Sciatic nerve (tissue), 2 donors: ENCODE measurements at places on chromosomes 7 and 10. TPM values are rescaled to one million over a fixed set of nuclear protein-coding genes. Genes with fewer than 3 reads are reported as not detected.

AQP1 gene
- 864 TPM for total RNA-seq

SEMA3E gene
- 4.1 TPM for total RNA-seq

SPDYE8 gene
- not detected for total RNA-seq

MRLN gene
- total RNA-seq: not detected

AHCYL2 gene
- total RNA-seq: 46.1 TPM

SRGN gene
- total RNA-seq: 146 TPM

ZCWPW1 gene
- 8.0 TPM for total RNA-seq

PNLIPRP1 gene
- 1.2 TPM for total RNA-seq

ANKRD61 gene
- 0.27 TPM for total RNA-seq

GRCh38 chr7:81470724-81471379, 299.0 kb downstream of the HGF start:
- DNase-seq: no peak

DNA sequence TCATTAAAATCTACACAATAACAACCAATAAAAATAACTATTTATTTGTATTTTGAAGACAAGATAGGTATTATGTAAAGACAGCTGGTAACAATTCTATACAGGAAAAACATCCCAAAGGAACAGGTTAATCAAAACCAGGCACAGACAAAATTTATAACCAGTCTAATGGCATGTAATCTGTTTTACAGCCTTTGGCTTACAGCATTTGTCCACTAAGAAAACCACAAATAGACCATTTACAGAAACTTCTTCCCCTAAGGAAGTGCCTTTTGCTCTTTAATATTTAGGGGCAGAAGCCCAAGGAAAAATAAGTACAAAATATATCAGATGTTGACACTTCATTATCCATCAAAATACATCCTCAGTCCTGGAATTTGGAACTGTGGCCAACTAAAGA, 65.0 kb downstream of the SVIL start:
- no peak for DNase-seq

DNA sequence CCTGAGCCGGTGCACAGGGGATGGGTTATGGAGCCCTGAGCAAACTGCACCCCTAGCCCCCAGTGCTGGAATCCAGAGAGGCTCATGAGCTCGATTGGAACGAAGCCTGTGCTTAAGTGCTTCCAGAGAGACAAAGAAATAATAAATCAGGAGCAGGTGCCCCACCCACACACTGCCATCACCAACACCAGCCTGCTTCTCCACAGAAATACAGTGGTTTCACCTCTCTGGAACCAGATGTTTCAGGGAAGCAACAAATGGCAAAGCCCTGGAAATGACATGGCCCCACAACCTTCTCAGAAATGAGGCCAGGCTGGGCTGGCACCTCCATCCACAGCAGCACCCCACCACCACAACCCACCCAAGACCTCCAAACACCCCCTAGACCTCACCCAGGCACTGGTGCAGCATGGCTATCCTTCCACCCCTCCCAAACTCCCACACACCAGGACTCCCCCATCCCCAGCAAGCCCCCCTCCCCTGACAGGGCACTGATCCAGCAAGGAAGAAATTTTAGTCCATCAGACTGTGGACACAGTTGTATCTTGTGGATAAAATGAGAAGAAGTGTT, 4.1 kb upstream of the SLC18A3 start:
- DNase-seq: peak; percentile 22

DNA sequence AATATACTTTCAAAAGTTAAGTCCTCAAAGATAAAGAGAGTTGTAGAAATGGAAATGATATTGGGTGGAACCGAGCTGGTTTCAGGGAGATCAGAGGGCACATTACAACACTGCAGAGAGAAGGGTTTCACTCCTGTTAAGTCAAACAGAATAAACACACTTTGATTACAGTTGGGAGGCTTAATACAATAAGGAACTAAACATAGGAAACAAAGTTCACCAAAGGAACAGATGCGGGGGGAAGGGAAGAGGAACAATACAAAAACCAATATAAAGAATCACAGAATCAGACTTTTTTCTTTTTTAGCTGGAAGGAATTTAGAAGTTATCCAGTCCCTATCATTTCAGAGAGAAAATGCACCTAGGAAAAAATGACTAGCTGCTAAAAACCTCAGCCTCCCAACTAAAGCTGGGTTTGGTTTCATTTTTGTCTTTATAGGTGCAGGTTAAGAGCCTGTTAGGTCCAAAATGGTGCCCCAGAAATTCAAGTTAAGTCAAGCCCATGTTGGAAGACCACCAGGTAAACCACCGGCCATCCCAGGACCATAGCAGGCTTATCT, 81.9 kb downstream of the DNMBP start:
- DNase-seq: no peak

GRCh38 chr7:127666602-127667001, 14.6 kb downstream of the SND1 start:
- no peak for DNase-seq

- no peak for DNase-seq
Observed at GRCh38 chr7:142385491-142386340, 127.9 kb upstream of the PRSS58 start.

GRCh38 chr7:2495418-2496299, 19.5 kb upstream of the GRIFIN start:
- no peak for DNase-seq

DNA sequence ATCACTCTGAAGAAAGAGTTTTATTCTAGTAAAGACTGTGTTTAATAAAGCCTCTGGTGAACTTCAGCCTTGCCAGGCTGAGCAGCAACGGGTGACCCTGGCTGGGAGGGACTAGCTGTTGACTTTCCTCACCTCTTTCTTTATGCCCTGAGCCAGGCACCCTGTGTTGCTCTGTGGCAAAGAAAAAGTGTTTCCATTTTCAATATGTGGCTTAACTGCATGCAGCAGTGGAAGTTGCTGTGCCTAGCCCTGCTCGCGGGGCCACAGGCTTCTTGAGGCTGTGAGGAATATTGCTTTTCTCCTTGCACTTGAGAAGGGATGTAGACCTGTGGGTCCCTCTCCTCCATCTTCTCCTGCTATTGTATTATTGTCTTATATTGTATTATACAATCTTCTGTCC, 67.0 kb downstream of the CXCL12 start:
- no peak for DNase-seq

- DNase-seq: no peak
Observed at GRCh38 chr7:26197153-26198115, 3.1 kb downstream of the HNRNPA2B1 start.

DNA sequence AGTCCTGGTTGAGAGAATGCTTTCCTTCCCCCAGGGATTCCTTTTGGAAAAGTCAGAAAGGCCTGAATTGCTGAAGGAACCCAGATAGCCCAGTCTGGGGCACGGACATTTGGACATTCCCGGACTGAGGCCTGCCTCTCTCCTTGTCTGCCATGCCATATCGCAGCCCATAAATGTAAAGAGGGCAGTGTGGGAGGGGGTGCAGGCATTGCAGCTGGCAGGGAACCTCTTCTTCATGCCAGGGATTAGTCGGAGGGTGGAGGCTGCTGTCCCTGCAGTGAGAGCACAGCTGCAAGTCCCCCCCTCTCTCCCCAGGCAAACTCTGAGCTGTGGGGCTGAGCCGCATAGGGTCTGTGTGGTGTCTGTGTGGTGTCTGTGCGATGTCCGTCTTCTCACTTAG, 486.0 kb upstream of the MKI67 start:
- DNase-seq: no peak

DNA sequence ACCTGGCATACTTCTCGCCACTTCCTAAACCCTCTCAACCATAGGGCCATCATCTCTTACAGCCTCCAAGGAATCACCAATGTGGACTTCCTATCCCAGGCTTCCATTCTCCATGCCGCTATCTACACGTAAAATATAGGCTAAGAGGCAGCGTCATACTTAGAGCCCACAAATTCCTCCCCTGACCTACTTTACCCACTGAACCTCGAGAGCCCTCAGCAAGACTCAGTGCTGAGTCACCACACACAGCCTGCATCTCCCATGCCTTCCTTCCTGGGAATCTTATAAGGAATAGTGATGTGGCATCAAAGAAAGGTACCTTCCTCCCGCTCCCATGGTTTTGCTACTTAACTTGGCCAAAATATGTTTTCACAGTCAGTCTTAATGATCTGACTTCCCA, 435.6 kb upstream of the NFE2L3 start:
- no peak for DNase-seq

GRCh38 chr7:46391231-46392201, 470.4 kb upstream of the IGFBP3 start:
- no peak for DNase-seq

- no peak for DNase-seq
Observed at GRCh38 chr7:70778585-70778984, 353.4 kb upstream of the GALNT17 start.

DNA sequence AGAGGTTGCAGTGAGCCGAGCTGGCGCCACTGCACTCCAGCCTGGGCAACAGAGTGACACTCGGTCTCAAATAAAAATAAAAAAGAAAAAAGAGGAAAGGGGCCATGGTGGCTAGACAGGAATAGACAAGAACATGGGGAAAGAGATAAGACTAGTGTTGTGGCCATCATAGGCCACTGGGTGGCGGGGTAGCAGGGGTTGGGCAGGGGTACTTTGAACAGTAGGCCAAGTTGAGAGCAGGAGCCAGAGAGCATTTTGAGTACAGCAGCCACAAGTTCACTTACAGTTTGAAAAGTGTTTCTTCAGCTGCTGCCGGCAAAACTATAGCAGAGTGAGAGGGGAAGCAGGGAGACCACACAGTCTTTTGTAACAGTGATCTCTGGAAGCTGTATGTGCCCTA, 656.0 kb downstream of the CNTNAP2 start:
- no peak for DNase-seq

DNA sequence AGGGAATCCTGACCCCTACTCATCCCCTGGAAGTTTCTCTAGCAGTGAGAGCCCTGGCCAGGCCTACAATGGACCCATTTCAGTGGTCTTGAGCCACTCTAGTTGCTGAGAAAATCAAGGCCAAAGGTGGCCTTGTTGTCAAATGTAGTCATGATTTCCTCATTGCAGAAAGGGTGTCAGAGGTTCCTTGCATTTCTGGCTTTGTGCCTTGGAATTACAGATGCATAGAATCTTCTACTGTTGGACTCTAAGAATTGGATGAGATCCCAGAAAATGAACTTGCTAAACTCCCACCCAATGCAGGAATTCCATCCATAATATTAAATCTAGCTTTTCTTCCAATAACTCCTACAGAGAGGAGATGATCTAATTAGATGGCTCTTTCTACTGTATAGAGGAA, 12.2 kb downstream of the CPA2 start:
- DNase-seq: no peak

- no peak for DNase-seq
Observed at GRCh38 chr10:5076615-5077014, 17.6 kb upstream of the AKR1C3 start.

GRCh38 chr10:95214793-95215192, 20.8 kb downstream of the ACSM6 start:
- no peak for DNase-seq

- DNase-seq: no peak
Observed at GRCh38 chr10:1229574-1229973, 173.4 kb downstream of the WDR37 start.

DNA sequence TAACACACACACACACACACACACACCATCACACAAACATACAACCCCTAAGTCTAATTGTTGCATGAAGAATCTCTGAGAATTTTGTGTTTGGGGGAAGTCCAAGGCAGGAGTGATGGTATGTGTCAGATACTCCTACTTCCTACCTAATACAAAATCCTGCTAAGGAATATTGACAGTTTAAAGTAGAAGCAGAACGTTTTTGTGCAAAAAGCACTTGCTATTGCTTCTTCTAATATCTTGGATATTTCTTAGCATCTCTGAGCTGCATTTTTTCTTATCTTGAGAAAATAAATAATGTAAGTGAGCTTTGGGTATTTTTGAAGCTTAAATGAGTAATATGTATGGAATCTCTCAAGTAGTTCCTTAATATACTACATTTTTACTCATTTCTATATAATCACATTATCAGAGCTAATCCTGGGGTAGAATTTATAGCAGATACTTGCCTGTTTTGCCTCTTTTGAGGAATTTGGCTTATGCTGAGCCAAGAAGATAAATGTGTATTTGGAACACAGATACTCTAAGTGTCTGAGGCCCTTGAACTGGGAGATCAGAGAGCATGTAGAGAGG, 212.3 kb downstream of the DKK1 start:
- DNase-seq: no peak

DNA sequence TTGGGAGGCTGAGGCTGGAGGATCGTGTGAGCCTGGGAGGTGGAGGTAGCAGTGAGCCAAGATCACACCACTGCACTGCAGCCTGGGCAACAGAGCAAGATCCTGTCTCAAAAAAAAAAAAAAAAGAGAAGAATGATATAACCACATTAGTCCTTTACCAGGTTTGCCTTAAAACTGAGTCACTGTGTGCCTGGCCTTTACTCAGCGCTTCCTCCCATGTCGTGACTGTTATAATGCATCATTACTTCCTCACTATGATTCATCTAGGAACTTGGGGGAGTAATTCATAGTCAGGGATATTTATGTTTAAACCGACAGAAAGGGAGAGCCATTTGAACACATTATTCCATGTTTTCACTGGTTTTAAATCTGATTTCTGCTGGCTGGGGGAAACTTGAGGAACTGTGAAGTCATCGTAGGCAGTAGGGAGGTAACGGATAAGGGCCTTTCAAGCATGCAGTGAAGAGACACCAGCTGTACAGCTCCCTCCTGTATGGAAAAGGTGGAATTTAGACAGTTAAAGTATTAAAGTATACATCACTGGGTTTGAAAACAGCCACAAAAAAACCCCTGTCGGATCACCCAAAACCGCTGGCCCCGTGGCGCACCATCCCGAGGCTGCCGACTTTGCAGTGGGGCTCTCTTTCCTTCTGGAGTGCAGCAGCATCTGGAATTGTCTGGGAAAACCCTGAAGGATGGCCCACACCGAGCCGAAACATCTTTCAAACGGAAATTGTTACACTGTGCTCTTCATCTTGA, 119.8 kb downstream of the NKX6-2 start:
- DNase-seq: no peak

DNA sequence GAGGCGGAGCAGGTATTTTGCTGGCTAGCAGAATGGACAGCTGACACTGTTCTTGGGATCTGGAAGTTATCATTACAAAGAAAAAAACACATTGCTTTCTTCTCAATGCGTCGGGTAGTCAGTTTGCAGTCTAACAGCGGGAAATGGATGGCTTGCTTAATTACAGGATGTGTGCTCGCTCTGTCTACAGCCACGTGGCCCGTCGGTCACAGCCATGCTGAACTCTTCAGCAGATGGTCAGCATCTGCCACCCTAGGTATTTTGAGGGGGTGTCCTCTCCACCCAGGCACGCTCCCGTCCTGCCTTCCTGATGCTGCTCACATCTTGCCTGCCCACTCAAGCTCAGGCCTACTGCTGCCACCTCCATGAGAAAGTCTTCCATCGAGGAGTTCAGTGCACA, 20.4 kb upstream of the INMT start:
- no peak for DNase-seq

DNA sequence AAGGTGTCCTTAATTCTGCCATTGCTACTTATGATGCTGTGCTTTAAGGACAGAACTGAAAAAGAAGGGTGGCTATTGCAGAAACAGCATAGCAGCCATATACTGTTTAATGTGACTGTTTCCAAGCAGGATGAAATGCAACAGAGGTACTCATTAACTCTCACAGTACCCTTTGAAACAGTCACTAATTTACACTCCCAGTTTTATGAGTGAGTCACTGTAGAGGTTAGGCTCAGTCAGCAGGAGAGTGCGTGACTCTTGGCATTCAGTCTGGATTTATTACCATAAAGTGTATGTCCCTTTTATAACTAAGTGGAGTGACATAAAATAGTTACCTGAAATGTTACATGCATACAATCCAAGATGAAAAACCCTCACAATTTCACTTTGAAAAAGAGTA, 27.7 kb downstream of the ALDH18A1 start:
- no peak for DNase-seq
